ENCODE measurements at places on chromosomes 7 and 10.

GRCh38 chr7:138169441-138169851 is 93.2 kb downstream of the AKR1D1 start:
- no peak for DNase-seq

DNA sequence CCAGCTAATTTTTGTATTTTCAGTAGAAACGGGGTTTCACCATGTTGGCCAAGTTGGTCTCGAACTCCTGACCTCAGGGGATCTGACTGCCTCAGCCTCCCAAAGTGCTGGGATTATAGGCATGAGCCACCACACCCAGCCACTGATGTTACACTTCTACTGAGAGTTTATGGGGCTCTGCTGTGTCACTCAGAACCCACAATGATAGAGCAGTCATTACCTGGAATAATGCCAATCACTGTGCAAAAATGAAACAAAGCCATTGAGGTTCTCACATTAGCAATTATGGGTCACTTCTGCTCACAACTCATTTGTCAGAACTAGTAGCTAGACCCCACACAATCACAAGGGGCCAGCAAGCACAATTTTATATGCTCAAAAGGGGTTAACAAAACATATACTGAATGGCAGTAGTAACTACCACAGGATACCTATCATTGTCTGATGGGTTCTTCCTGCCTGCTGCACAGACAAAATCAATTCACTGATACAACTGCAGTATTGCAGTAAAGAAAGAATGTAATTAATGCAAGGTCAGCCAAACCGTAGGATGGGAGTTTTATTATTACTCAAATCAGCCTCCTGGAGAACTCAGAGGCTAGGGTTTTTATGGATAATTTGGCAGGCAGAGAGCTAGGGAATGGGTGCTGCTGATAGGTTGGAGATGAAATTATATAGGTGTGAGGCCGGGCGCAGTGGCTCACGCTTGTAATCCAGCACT is 72.1 kb upstream of the TRIM24 start:
- DNase-seq, result peak; percentile 83

- DNase-seq, result peak; percentile 44
Measured at GRCh38 chr10:101774589-101775272, 1.2 kb downstream of the FGF8 start.

DNA sequence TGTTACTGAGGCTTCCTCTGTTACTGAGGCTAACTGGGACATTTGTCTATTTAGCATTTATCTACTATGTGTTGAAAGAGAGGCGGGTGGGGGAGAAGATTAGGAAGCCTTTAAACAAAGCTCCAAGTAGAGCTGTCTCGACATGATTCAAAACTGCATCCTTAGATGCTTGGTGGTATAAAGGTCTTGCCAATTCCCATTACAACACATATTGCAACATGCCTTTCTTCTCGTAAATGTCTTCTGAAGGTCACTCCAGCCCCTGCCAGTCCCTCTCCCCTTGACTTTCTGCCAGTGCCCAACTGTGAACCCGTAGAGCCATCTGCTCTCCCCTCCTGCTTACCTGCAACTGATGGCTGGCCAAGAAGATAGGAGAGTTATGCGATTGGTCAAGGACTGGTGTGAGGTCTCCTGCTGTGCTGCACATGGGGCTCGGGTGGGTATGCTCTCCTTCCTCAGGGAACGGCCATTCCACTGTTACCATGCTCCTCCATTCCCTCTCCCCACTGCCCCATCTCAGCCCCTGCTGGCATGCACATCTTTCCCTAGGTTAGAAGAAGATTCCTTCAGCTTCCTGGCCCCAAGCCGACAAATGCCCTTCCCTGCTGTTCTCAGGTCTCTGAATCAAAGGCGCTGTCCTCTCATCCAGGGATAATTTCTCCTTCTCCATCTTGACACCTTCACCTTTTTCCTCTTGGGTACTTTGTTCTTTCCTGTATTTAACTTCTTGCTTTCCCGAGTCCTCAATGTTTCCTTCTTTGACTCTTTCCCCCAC is 43.6 kb upstream of the ZNF32 start:
- DNase-seq, result no peak

GRCh38 chr7:128735436-128735835 is 3.7 kb upstream of the CALU start:
- peak; percentile 79 for DNase-seq

GRCh38 chr10:118948786-118949185 is 80.7 kb upstream of the NANOS1 start:
- DNase-seq, result no peak

GRCh38 chr7:99499371-99499720 is 735 bp downstream of the ZNF394 start:
- DNase-seq, result peak; percentile 76

DNA sequence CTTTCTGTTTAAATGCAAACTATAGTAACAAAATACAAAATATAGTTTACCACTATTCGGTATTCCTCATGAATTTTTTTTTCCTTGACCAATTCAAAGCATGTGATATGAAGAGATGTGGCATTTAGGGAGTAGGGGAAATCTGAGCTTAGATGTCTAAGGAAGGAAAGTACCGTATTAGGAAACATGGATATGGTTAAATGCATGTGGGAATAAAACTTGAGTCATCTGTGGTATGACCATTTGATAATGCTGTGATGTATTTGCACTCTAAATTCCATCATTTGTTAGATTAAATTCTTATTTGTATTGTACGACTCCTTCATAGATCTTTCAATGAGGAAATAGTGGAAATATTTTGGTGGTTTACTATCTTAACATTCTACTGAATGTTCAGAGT is 19.7 kb downstream of the AHR start:
- no peak for DNase-seq

GRCh38 chr7:126720232-126720631 is 532.5 kb downstream of the GRM8 start:
- no peak for DNase-seq

GRCh38 chr10:125164421-125164820 is 4.1 kb upstream of the CTBP2 start:
- no peak for DNase-seq

DNA sequence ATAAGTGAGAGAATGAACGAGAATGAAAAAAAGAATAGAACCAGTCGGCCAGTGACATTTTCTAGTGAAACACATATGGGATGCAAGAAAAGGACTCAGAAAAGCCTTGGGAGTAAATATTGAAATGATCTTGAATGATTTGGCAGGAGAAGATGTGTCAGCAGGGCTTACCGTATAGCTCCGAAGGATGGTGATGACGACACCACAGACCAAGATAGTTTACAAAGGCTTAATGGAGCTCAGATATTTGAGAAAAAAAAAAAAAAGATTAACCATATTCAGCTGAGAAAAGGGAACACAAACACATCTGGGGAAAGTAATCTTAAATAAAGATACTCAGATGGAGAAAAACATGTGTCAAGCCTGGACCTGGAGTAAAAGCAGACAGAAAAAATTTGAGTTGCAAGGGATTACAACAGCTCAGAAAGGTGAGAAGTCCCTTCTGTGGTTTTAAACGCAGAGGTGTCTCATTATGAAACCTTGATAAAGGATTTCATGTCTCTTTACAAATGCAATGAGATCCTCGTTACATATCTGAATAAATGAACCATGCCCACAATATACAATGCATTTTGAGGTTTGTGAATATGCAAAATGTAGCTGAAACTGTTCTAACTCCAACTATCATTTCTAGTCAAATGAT is 36.0 kb downstream of the DNAJB9 start:
- no peak for DNase-seq

- no peak for DNase-seq
Measured at GRCh38 chr7:152866791-152867501, 107.4 kb downstream of the ACTR3B start.

- DNase-seq, result no peak
Measured at GRCh38 chr10:24784923-24785322, 61.2 kb upstream of the ARHGAP21 start.

GRCh38 chr10:108616559-108617285 is 1306.6 kb downstream of the XPNPEP1 start:
- DNase-seq, result no peak

GRCh38 chr10:12787297-12787696 is 214.2 kb downstream of the CCDC3 start:
- DNase-seq, result no peak

GRCh38 chr7:48931481-48931880 is 7.1 kb downstream of the CDC14C start:
- no peak for DNase-seq

- DNase-seq, result no peak
Measured at GRCh38 chr7:67463983-67464382, 467.4 kb downstream of the TYW1 start.

DNA sequence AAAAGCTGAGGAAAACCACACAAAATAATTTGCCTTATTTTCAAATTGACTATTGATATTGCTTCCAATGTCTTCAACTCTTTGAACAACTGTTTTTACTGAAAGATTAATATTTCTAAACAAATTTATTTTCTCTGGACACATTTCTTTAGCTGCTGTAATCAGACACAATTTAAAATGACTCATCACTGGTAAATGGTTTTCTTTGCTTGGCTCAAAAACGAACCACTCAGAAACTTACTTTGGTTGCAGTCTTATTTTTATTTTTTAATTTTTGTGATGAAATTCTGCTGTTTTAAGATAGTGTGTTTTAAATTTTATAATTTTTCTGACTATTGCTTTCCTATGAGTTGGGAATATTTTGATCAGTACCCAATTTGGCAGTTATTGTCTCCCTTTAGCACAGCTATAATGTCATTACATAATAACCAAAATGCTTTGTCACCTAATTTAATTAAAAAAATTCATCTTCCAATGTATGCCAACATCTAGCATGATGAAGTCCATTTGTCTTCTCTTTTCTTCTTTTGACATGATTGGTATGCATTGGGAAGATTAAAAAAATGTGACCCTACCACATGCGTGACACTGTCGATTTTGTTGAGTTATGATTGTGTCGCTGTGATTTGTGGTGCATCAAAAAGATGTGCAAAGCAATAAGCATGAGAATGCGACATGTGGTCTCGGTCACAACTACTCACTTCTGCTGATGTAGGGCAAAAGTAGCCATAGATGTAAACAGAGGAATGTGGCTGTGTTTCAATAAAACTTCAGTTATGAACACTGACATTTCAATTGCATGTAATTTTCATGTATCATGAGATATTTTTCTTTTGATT is 222.3 kb downstream of the SUGCT start:
- no peak for DNase-seq

DNA sequence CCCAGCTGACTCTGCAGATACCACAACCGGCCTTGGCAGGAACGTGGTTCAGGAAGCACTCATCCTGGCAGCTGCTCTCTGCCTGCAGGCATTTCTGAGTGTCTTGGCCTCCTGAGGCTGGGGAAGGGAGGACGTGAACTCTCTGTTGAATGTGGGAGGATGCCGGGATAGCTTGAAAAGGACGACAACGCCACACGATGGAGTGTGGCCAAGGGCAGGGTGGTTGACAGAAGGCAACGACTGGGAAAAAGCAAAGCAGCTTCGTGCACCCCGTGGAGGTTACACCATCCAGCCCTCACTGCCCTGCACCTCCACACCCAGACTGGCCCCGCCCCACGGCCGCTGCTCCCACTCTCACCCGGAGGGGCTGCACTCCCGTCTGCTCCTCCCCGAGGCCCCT is 466.1 kb upstream of the FOXK1 start:
- DNase-seq, result no peak
